ENCODE measurements at places on chromosomes 1 and 21.

DNA sequence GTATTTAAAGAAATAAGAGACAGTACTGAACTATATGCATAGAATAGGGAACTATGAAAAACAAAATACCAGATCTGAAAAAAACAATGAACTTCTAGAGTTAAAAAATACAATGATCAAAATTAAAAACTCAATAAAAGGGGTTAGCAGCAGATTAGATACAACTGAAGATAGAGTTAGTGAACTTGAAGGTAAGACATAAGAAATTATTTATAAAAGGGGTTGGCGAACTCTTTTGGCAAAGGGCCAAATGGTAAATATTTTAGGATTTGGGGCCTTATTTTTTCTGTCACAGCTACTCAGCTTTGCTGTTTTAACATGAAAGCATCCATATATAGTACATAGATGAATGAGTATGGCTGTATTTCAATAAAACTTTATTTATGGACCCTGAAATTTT lies 111.4 kb downstream of the ST3GAL3 start:
- no peak for DNase-seq

- DNase-seq: no peak
Measured at GRCh38 chr1:228898582-228898992, 163.3 kb downstream of the RHOU start.

- no peak for DNase-seq
Measured at GRCh38 chr21:46079352-46080170, 18.4 kb upstream of the COL6A2 start.

DNA sequence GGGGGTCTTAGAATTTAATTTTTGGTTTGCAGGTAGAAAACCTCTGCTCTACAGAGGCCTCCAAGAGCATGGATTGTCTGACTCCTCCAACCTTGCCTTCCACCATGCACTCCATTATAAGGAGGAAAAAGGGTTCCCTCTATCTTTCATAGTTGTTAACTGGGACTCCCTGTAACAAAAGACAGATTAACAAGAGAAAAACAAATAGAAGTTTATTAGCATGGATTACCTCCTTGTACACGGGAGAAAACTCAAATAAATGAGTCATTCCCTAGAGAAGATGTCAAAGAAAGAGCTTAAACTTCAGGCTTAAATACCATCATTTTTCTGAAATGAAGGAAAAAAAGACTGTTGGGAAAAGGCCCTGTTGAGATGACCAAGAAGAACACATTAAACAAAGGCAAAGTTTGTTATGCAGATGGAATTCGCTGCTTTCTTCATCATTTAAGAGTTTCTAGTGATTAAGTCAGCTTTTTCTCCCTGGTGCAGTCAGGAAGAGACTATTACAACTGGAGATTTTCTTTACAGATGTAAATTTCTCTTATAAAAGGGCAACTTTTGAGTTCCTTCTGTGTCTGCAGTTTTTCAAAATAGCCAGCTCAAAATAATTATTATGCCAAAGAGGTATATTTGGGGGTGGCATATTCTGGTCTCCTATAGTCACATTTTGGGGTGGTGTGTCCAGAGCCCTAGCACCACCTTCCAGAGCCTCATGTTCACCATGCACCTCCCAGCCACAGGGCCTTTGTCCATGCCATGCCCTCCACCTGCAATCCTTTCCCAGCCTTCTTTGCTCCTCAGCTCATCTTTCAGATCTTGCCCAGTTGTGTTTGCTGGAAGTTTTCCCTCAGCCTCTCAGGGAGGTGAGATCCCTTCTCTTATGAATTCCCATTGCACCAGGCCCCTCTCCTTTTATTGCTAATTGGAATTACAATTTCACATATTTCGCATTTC lies 63.1 kb upstream of the KLHDC7A start:
- no peak for DNase-seq

GRCh38 chr21:15207635-15208370 lies 143.0 kb upstream of the NRIP1 start:
- DNase-seq: no peak

GRCh38 chr1:116720364-116721038 lies 33.7 kb upstream of the CD2 start:
- DNase-seq: no peak

GRCh38 chr1:226027538-226028217 lies 28.5 kb upstream of the SDE2 start:
- DNase-seq: no peak

DNA sequence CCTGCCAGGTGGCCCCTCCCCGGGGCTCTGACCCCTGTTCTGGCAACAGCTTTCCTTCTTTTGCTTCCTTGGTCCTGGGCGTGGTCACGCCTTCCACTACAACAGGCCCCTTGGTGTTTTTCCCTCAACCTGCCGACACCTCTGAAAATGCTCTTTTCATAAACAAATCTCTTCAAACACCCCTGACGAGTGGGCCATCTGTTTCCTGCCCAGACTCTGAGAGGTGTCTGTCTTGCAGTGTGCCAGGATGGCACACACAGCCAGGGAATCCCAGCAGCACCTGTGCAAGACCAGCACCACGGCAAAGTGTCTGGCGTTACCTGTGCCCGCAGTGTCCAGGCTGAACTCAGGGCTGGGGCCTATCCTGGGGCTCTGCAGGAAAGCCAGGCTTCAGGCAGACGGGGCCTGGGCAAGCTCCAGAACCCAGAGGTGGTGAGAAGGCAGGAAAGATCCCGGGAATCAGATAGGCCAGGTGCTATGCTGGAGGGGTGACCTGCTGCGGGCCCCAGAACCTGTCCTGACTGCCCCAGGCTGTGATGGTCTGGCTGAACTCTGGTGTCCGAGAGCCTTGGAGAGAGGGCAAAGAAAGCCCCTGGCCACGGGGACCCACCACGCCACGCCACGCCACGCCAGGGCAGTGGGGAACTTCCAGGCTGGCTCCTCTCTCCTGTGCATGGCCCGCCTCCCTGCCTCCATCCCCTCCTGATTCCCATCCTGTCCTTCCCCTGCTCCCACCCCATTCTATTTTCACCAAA lies 88.9 kb downstream of the SIK1 start:
- DNase-seq: peak; percentile 66

DNA sequence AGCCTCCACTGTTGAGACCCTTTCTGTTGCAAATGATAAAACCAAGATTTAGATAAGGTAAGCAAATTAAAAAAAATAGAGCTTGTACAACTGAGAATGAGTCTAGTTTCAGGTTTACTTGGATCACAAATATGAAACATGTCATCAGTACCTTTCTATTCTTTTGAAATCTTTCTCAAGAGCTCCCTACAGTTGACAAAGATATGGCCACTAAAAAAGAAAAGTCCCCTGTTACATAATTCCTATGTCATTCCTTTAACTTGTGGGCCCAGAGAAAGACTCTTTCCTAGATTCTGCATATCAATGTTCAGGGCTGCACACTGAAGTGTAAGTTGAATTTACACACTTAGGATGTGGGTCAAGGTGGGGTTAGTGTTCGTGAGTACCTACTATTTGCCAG lies 168.1 kb downstream of the PLA2G4A start:
- DNase-seq: no peak

DNA sequence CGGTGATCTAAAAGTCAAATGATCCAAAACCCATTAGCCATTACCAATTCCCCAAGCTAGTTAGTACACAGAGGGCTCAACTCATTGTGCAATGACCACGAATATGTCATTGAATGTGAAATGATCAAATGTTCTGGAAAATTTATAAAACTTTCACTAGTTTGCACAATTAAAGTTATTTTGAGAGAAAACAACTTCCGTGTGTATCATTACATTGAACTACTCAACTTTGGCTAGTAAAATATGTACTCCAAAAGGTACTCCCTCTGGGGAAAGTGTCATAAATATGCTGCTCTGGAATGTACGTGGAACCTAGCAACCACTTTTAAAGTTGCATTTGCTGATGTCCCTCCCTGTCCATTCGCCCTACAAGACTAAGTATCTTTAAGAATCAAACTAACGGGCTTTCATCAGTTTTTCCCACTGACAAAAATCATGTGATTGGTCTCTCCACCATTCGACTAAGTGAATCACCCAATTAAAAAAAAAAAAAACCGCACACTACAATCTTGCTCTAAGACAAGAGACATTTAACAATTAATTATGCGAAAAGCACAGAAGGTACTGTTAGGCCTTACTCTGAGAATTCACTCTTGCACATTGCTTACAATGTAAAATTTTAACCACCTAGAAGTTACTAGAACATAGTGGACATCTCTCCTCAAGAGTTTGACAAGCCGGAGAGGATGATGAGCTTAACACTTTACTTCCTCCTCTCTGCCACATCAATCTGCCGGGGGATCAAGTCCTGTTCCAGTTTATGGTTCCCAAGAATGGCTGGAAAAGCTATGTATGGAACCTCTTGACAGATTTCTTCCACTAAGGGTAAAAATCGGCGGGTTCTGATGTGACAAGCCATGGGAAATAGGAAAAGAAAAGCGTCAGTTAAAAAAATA lies 1.2 kb downstream of the ACBD3 start:
- no peak for DNase-seq

DNA sequence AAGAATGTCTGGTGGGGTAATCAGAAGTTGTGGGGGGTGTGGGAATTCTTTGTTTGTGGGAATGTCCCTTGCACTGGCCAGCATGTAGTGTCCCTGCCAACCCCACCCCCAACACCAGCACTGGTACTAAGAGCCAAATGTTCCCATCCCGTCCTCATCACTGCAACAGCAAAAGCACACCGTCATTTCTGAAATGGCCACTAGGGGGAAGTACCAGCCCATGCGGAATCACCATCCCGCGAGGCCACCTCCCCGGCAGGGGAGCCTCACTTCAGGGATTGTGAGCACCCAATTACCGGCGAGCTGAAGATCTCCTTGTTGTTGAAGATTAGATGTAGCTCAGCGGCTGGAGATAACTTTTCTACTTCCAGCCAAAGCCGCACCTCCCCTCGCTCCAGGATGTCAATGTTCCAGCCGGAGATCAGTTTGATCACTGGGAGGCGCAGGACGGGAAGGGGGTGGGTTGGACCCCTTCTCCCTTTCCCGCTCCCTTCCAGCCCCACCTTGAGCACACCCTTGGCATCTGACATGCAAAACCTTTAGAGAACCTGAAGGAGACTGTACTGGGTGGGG lies 41.0 kb downstream of the MYOM3 start:
- peak; percentile 84 for DNase-seq

GRCh38 chr1:243250102-243250501 lies 5.0 kb downstream of the CEP170 start:
- no peak for DNase-seq

GRCh38 chr21:15001857-15002606 lies 62.8 kb downstream of the NRIP1 start:
- DNase-seq: no peak

GRCh38 chr1:151860504-151861187 lies 7.1 kb upstream of the THEM5 start:
- DNase-seq: no peak

GRCh38 chr1:192342842-192343241 lies 26.1 kb downstream of the RGS21 start:
- peak; percentile 46 for DNase-seq

- no peak for DNase-seq
Measured at GRCh38 chr1:86778569-86779239, 74.3 kb downstream of the SH3GLB1 start.
